Activated naive CD4-positive, alpha-beta T cell treated with anti-CD3 and anti-CD28 coated beads for 36 hours (primary cell): ENCODE measurements at places on chromosomes 13 and 19. TPM values are rescaled to one million over a fixed set of nuclear protein-coding genes. Genes with fewer than 3 reads are reported as not detected.
A peak's percentile ranks its signal among the peaks of the same experiment; 100 is the strongest.

DNA sequence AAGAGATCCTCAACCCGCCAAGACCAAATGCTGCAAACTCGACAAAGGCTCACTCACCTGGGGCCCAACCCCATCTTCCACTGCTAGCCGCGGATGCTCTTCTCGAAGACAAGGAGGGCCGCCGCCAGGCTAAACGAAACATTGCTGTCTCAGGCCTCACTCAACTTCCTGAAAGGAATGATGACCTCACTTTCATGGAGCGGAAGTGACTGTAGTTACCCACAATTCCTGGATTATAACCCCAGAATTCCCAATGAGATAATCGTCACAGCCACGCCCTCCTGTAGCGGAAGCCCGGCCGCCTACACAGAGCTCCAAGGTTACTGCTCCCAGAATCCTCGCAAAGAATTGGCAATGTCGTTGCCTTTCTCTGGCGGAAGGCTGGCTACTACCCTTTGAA is 10.5 kb upstream of the ZNF112 start:
- no peak for DNase-seq

GRCh38 chr19:1675633-1676350 is 23.4 kb upstream of the TCF3 start:
- no peak for DNase-seq

GRCh38 chr19:10603084-10603872 is 16.2 kb upstream of the AP1M2 start:
- DNase-seq: peak; percentile 90

DNA sequence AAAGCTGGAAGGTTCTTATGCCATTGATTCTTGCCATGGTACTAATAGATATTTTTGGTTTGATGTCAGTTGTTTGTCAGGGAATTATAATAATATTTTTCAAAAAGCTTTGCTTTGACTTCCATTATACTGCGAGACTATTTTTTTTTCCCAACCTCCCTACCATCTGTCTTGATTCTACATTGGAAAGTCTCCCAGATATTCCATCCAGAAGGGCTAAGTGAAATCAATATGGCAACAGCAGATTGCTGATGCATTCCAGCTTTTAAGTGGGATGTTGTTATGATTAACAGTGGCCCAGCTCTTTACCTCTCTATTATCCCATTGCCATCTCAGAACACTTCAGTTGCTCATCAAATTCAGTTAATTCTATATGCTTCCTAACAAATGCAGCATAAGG is 247.4 kb downstream of the OXGR1 start:
- no peak for DNase-seq

The TUBB4A gene
- 7.0 TPM for total RNA-seq

DNA sequence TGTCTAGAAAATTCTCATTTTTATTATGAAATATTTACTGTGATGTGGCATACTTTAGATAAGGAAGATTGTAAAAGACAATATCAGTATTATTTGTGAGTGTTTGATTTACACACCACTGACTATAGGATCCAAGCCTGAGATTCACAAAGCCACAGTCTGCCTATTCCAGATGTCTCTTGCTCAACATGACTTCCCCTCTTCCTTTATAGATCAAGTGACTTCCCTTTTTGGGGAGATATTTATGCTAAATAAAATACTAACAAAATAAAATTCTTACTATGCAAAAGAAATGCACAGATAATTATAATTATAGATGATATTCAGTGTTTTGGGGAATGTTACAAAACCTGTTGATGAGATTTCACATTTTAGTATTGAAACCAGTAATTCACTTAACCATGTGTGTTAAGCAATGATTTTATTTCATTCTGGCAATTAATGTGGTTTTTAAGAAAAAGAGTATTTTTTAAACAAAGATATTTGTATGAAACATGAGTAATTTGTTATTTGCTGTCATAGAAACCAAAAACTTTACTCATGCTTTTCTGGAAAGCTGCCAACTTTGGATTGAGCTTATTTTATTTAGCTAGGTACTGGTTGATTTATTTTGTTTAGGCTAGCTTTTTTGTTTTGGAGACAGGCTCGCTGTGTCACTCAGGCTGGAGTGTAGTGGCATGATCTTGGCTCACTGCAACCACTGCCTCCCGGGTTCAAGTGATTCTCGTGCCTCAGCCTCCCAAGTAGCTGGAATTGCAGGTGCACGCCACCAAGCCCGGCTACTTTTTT is 13.7 kb upstream of the GPR183 start:
- no peak for DNase-seq

GRCh38 chr13:50909605-50910484 is at the start of gene RNASEH2B:
TSS of gene RNASEH2B (plus strand) at chr13:50909791. CDS start at chr13:50910077, 286 bp downstream.
- peak; percentile 74 for DNase-seq

- peak; percentile 0 for DNase-seq
Measured at GRCh38 chr13:113562844-113563243, 21.7 kb upstream of the TFDP1 start.

The OR7C1 gene
- not detected for total RNA-seq

- no peak for DNase-seq
Measured at GRCh38 chr13:105311094-105311493, 1224.4 kb downstream of the EFNB2 start.

GRCh38 chr13:102628559-102628958 is 31.8 kb downstream of the TPP2 start:
- no peak for DNase-seq
